ENCODE measurements at places on chromosomes 16 and 17. TPM values are rescaled to one million over a fixed set of nuclear protein-coding genes. Genes with fewer than 3 reads are reported as not detected.

GRCh38 chr17:67532326-67532871 lies 155.3 kb downstream of the PITPNC1 start:
- DNase-seq, result no peak

DNA sequence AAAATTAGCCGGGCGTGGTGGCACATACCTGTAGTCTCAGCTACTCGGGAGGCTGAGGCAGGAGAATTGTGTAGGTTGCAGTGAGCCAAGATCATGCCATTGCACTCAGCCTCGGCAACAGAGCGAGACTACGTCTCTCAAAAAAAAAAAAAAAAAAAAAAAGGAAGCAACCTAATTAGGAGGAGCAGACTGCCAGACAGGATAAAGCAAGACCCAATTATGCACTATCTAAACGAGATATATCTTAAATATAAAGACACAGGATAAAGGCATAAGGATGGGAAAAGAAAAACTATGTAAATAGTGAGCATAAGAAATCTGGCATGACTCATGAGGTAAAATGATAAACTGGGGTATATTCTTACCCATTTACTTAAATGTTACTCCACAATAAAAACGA lies 4.9 kb downstream of the TXNDC11 start:
- DNase-seq, result no peak

The GDPD3 gene
- 4.6 TPM for total RNA-seq

- DNase-seq, result no peak
These were observed 162.8 kb downstream of the IRX3 start for GRCh38 chr16:54123766-54124165.

DNA sequence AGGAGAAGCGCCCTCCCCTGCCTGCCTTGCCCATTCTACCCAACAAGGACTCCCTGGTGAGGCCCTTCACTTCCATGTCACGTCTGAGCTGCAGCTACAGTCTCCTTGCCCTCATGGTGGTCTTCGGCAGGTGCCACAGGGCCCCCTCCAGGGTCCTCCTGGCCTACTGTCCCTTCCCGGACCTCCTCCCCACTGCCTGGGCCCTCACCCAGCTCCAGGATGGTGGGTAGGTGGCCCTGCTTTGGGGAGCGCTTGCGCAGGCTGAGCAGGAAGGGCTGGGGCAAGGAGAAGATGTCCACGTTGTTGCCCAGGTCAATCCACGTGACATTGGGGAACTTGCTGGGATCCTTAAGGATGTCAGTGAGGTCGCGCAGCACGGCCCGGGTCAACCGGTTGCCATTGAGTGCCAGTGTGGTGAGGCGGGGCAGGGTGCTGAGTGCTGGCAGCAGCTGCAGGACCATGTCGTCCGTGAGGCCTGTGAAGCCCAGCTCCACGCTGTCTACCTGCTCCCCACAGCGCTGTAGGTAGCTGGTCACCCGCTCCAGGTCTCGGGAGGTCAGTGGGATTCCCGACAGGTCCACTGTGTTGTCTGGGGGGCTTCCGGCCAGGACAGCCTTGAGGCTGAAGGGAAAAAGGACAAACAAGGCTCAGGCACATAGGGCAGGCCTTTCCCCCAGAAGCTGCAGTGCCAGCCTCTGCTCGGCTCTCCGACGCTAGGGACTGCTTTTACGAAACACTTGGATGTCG lies 28.3 kb downstream of the TRPV2 start:
- no peak for DNase-seq

DNA sequence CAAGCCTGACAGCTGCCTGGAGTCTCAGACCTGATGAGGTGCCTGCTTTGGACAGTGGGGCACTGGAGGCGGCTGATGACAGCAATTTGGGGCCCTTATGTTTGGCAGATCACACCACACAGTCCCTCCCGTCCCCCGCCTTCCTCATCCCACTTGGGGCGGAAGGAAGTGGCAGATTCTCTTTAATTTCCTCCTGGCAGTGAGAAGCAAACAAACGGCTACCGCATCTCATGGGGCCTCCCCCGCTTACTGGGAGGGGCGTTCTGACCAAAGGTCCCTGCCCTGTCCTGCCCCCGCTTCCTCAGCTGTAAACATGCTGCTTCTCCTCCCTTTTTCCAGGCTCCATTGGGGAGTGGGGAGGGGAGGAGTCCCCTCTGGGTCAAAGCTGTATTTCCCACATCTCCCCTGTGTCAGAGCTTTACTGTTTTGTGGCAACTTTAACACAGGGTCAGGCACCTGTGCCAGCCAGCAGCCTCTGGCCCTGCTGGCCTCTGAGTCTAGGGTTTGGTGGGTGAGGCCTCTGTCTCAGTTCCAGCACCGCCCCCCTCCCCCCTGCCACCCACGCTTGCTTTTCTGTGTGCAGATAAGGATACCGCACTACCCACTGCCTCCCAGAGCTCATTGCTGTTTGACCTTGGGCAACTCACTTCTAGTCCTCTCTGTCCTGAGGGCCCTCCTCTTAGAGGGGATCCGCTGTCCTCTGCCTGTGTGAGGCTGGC lies 5.4 kb upstream of the NFATC3 start:
- DNase-seq, result peak; percentile 43

DNA sequence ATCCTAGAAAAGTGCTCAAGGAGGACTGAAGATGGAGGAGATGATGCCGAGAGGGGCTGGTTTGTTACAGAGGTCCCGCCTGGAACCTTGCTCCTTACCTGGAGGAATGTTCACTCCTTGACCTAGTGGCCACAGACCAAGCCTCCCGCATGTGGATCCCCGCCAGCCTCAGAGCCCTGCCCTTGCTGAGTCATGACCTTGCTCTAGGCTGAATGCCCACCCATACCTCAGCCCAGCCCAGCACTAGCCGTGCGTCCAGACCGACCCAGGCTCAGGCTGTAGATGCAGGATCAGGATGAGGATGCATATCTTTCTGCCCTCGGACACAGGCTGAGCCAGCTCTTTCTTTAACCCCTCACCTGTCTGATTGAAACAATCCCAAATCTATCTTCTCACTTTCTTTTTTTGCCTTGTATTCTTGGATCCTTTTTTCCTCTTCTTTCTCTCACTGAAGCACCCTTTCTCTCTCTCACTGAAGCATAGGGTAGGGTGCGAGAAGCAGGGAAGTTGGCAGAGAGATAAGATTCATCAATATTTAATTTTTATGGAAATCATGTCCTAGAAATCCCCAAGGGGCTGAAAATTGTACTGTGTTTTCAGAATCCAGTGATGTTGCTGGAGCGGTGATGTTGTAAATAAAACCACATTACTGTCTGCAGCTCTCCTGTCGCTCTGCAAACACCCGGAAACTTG lies 34.9 kb downstream of the WSCD1 start:
- DNase-seq, result no peak

- DNase-seq, result no peak
These were observed 11.7 kb upstream of the GFAP start for GRCh38 chr17:44926821-44927525.

Data from skin of body (tissue), 3 donors.